ENCODE measurements at places on chromosomes 2 and 18. TPM values are rescaled to one million over a fixed set of nuclear protein-coding genes. Genes with fewer than 3 reads are reported as not detected.

- DNase-seq = no peak
Observed at GRCh38 chr18:44765456-44765855, 84.8 kb downstream of the SETBP1 start.

DNA sequence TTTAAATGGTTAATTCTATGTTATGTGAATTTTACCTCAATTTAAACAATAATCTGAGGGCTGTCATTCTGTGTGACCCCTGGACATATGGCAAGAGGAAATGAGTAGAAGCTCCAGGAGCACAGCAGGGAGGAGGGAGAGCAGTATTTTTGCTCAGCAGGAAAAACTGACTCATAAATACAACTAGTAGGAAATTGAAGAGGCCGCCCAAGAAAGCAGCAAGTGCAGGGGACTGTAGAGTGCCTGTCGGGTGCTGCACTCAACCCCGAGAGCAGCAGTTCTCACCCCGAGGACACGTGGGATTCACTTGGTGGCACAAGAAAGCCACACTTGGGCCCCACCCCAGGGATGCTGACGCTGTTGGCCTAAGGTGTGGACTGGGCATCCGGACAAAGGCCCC lies 60.8 kb downstream of the NPAS2 start:
- no peak for DNase-seq

DNA sequence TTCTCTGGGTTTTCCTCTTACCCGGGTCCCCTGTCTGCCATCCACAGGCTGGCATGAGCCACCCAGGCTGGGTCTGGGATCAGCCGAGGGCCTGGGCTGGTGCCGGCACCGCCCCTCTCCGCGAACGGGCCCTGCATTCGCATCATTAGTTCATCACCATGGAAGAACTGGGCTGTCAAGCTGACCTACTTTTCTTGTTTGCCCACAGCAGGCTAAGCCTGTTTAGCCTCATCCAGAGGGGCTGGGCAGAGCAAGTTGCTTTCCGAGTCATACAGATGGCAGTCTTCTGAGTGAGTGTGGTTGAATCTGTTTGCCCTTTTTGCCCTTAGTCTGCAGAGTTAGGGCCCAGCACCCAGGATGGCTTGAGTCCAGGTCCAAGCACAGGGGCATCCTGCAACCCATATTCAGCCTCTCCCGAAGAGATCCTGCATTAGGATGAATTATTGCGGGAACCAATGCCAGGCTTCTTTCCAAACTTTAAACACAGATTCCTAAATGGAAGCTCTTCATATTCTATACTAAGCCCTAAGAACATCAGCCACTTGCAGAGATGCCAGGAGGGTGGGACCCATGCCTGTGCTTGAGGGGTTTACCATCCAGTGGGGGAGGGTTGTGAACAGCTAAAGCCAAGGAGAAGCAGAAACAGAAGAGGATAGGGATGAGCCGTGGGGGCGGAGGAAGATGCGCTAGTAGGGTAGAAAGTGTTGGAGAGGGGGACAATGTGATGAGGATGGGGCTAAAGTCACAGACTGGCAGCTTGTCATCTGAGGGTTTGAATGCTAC lies 68.0 kb downstream of the NPAS2 start:
- DNase-seq = no peak

Gene ACOXL
- total RNA-seq = 1.2 TPM
